ENCODE measurements at places on chromosomes 4 and X. TPM values are rescaled to one million over a fixed set of nuclear protein-coding genes. Genes with fewer than 3 reads are reported as not detected.

DNA sequence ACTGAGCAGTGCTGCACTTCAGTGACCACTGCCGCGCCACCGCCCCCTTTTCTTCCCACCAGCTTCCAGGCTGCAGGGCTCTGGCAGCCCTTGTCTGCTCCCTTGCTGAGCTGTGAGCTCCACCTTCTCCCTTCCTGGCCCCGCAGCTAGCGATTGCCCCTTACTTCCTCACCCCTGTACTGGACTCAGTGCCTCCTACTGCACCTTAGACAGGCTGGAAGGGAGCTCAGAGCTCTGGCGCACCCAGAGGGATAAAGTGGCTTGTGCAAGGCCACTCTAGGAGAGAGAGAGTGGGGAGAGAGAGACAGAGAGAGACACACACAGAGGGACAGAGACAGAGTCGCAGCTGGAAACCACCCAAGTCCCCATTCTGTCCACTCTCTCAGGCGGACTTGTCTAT is 6.0 kb downstream of the RASL11B start:
- peak; percentile 21 for DNase-seq

- DNase-seq: no peak
These were observed 273.7 kb downstream of the ARHGAP24 start for GRCh38 chr4:85748654-85749053.

- DNase-seq: no peak
These were observed 190.5 kb upstream of the GALNTL6 start for GRCh38 chr4:171622729-171623128.

Gene NUDT11
- 1.5 TPM for polyA plus RNA-seq

Gene LEF1
- polyA plus RNA-seq: 2.7 TPM

Gene TAF9B
- 5.4 TPM for polyA plus RNA-seq

Gene MAML3
- 1.4 TPM for polyA plus RNA-seq

Data from small intestine (tissue), 16 donors.